Stimulated activated CD4-positive, alpha-beta T cell treated with anti-CD3 and anti-CD28 coated beads, Interleukin-1b, Interleukin-23, amount 100 ng/mL, for 1 hour (primary cell): ENCODE measurements at places on chromosomes 12 and 14.

DNA sequence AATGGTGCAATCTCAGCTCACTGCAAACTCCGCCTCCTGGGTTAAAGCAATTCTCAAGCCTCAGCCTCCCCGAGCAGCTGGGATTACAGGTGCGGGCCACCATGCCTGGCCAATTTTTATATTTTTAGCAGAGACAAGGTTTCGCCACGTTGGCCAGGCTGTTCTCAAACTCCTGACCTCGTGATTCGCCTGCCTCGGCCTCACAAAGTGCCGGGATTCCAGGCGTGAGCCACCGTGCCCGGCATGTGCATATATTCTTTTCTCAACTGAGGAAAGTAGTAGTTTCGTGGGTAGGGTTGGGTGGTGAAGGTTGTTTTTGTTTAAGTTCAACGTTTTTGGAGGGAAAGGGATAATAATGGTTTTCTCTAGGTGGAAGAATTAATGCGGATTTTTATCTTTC is 94.2 kb upstream of the CEP83 start:
- no peak for DNase-seq

GRCh38 chr12:7374423-7375144 is 69.4 kb downstream of the CD163L1 start:
- DNase-seq: no peak

GRCh38 chr12:41956353-41956752 is 188.3 kb downstream of the GXYLT1 start:
- no peak for DNase-seq

DNA sequence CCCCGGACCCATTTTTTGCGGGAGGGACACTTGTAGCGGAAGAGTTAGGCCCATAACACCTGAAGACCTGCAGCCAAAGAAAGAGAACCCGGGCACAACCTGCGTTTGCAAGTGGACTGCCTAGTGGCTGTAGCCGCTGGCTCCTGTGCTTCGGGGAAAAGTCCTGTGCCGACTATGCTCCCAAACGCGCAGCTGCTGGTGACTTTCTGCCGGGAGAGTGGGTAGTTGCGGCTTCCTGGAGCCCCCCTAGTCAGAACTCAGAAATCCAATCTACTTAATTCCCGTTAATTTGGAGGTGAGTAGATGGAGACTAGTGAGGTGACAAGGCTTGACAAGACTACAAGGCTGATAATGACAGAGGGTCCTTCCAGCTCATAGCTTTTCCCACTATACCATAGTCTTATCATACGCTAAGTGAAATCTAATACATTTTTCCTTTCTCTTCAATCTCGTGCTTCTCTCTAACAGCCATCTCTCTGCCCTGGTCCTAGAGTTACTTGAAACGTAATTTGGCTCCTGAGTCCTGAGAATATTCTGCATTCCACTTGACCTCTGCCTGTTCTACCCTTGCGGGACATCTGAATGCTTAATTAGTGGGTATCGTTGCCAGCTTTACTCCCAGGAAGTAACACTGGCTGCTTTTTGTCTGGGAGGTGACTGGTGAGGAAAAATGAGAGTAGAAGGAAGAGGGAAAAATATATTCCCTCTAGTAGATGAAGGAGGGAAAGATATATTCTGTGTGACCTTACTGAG is 556 bp downstream of the MTHFD1 start:
- DNase-seq: no peak

DNA sequence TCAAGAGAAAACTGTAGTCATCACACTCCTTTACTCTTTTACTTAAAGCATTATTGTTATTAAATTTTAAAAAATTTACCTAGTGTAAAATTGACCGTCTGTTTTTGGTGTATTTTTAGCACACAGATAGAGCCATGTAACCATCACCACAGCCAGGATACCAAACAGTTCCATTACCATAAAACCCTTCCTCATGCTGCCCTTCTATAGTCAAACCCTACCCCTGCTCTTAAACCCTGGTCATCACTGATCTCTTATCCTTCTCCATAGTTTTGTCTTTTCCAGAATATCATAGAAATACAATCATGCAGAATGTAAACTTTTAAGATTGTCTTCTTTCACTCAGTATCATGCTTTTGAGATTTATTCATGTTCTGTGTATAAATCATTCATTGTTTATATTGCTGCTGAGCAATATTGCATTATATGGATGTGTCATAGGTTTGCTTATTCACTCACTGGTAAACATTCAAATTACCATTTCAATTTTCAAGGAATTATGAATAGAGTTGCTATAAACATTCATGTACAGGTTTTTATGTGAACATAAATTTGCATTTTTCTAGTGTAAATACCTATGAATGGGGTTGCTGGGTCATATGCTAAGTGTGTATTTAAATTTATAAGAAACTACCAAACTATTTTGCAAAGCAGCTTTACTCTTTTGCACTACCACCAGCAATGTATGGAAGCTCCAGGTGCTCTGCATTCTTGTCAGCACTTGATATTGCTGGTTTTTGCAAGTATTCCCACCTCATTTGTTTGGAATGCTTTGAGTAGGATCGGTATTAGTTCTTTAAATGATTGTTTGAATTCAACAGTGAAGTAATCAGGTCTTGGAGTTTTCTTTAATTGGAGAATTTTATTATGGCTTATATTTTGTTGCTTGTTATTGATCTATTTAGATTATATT is 125.5 kb downstream of the LMNTD1 start:
- no peak for DNase-seq

DNA sequence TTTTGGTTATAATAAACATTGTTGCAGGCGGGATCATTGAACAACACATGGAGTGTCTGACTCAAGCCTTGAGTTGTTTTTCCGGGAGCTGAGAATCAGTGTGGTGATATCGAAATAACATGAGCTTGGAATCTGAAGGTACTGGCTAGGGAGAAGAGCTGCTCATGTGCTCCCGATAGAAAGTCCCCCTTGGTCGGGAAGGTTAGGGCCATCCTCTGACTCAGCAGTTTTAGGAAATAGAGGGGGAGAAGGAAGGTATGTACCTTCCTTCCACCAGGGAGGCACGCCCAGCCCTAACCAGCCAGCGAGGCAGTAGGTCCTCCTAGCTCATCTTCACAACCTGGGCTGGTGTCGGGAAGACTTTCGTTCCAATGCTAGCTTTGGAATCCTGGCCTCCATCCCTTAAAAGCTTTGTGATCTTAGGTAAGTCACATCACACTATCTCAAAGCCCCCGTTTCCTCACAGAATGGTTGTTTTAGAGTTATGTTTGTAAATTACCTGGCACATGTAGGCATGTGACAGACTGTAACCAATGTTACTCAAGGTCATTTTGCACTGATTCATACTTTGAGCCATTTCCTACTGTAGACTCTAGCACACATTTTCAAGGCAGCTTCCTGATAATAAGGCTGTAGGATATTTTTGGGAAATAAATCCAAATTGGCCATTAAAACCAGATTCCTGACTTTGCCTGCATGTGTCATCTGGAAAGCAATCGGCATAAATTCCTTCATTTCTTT is 1.9 kb upstream of the RAB35 start:
- no peak for DNase-seq

DNA sequence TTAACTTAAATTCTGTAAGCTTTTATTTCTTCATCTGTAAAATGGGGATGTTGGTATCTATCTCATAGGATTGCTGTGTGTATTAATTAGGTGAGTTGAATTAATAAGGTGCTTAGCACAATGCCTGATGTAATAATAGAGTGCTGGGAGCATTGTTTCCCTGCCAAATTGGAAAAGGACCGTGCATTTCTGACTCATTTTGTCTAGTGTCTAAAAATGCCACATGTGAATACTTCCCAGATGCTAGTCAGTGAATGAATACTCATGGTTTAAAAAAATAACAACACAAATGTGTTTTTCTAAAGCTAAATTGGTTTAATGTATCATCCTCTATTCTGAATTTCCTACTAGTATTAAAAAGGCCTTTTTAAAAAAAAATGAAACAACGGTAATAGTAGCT is 45.4 kb upstream of the NEDD1 start:
- DNase-seq: no peak

GRCh38 chr12:76470028-76470939 is 89.3 kb downstream of the OSBPL8 start:
- no peak for DNase-seq

- no peak for DNase-seq
Measured at GRCh38 chr12:48901278-48901677, 24.0 kb downstream of the FKBP11 start.

DNA sequence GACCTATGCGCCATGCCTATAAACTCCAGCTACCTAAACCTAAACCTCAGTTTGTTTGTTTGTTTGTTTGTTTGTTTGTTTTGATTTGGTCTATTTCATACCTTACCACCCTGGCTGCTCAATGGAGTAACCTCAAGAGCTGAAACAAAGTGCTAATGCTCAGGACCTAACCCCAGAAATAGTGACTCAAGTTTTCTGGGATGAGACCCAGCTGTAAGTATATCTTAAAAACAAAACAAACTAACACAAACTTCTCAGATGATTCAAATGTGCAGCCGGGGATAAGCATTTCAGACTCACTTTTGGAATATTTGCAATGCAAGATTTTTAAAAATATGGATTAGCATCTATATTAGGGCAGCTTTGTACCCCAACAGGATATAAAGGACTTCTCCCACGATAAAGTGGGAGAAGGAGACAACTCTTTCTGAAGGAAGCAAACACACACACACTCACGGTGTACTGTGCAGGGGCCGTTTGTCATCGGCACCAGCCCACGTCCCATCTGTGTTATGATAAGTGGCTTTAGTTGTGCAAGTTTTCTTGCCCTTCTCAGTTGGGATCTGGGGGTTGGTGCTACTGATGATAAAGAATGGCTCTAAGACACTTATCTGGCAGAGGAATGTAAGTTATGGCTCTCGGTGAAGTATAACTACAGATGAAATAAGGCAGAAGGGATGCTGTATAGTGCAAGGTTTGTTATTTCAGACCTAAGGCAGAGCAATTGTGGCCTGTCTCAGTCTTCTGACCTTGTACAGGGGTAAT is 516.7 kb upstream of the TMEM132C start:
- DNase-seq: no peak

DNA sequence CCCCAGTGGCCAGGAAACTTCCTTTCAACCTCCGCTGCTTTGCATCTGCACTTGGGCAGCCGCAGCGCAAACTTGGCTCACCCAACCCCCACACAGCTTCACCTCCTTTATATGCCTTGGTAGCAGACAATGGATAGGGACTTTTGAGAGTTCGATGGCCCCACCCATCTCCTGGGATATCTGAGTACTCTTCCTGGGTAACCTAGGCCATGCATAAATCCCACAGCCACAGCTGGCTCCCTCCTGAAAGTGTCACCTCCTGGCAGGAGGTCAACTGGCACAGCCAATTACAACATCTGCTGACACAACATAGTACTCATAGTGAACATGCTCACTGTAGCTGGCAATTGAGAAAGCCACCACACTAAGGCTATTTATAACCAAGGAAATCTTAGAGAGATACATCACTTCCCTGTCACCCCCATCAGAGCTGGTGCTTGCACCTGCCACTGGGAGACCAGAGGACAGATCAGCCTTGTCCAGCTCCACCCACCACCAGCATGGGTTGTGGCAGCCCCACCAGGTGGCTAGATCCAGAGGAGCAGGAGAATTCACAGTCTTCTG is 410.0 kb downstream of the SYT1 start:
- no peak for DNase-seq

DNA sequence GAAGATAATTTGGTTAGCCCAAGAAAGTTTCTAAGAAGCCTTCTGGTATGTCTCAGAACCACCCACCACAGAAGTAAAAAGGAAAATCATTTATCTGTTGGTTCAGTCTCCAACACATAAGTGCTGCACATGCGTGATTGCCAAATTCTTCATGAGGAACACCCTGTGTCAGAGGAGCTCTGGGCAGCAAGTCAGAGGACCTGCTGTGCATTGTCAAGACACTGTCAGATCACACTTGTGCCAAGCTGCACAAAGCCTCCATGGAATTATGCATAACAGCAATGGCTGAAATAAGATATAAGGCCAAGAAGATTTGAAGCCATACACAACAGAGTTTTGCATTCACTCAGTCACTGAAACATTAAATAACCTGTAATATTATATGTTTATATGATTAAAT is 1304.7 kb upstream of the FLRT2 start:
- no peak for DNase-seq

DNA sequence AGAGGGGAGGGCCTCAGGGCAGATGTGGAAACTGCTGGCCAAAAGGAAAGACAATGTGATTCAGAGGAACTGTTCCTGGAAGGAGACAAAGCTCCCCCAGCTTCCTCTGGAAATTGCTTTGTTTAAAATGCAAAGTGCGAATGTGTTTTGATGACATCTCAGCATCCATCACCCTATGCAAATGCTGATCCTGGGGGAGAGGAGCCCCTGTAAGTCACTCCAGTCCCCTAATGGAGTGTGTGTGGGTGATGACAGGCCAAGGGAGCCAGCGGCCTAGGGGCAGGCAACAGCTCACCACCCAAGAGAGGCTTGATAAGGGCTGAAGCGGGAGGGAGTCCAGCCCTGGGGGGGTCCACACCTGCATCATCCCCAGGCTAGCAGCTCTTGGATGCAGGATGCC is 134.2 kb downstream of the ESRRB start:
- DNase-seq: no peak

DNA sequence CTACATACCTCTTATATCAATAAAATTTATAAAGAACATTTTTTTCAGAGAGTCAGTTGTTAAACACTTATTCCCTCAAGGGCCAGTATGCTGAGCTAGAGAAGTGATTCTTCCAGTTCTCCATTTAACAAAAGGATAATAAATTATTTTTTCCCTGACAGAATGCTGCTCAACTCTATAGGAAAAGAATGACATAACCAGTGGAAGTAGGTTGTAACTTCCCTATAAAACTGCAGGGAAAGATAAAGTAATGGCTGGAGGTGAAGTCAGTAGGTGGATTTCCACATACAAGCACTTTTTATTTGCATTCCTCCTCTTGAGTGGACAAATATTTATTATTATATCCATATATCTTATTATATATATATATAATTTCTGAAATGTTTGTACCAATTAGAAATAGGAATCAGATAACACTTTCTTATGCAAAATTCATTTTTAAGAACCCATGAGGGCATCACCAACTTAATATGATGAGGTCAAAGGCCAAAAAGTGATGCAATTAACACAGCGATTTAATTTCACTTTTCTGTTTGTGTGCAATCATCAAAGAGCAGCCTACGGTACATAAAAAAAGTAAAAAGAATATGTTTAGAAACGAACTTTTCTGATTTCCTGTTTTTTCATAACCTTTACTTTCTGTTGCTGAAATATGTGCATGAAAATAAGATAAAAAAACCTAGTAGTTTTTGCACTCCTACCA is 175.3 kb downstream of the PRKD1 start:
- no peak for DNase-seq

DNA sequence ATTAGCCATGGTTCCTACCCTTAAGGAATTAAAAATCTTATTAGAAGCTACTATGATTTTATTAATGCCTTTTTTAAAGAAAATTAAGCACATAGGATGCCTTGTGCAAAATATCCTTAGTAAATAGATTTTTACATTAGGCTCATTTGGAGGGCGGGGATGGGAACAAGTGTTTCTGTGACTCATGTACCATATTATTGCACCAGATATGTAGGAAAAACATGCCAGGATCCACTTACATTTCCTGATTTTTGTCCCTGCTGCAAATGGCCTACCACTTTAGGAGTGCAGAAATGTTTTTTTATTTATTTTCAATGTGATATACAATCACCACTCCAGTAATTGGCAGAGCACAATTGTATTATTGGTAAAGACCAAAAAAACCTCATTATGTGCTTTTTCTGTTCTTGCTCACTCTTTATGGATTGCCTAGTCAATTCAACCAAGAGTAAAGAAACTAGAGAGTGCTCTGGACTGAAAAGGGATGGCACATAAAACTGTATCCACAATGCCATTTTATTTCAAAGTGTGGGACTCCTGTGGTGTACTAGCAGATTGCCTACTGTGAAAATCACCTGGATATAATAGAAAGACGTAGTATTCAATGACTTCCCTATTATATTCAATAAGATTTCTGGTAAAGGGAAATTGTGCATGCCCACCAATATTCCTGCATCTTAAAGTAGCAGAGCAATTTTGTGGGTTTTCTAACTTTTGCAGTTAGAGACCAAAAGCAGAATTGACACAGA is 86.9 kb downstream of the ANO6 start:
- no peak for DNase-seq
